K562 (cell line): ENCODE measurements at places on chromosomes 11 and 22. TPM values are rescaled to one million over a fixed set of nuclear protein-coding genes. Genes with fewer than 3 reads are reported as not detected.

DNA sequence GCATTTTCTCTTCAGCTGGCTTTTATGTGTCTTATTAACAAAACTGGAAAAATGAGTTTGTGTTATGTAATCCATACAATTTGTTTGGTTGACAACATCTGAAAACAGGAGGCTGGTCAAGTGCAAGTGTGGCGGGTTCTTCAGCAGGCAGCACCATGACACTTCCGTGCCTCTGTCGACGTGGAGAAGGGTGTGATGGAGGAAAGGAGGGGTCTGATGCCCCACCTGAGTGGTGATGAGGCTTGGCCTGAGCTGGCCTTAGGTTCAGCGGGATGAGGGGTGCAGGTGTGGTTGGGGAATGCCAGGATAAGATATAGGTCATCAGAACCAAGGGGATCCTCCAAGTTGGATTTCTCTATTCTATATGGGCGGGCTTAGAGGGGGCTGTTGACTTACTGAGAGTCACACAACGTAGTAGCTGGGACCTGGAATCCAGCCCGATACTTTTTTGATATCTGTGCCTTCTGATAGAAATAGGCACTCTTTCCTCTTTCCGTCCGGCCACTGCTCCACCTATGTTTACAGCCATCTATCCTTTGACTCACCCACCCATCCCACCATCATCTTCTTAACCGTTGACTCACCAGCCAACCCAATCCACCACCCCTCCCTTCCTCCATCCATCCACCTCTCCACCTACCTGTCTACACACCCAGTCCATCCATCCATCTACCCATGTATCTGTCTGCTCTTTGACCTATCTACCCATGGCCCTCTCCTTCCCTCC is 29.0 kb downstream of the SHANK3 start:
- no peak for DNase-seq

DNA sequence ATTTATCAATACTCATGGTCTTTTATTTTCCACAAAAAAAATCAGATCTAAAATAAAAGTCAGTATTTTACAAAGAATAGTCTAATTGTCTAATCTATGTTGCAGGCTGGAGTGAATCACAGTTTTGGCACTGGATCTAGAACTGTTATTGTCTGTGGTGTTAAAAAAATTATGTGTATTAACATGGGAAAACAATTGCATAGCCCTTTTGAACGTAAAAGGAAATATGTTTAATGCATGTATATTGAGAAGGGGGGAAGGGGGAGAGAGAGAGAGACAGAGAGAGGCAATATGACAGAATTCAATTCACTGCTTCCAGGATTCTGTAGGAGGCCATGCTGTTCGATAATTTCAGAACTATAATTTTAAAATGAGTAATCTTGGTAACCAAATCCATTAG is 324.9 kb upstream of the CCDC90B start:
- no peak for DNase-seq

- DNase-seq, result no peak
These were observed 125.8 kb upstream of the ARHGAP42 start for GRCh38 chr11:100561323-100561722.

DNA sequence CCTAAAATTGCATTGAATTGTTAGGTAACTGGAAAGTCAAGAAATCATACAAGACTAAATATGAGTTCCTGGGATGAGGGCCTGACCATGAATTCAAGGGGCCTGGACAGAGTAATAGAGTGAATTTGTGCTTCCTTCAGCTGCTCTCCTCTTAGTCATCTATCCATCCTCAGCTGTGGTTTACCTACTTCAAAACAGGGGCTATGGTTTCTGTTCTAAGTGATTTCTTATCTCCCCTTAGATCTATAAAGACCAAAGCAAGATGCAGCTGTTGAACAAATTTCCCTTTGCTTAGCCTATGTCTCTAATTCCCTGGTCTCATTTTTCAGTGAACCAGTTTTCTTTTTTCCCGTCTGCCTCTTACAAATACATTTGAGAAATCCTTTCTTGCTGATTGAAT is 428.5 kb downstream of the FAM181B start:
- DNase-seq, result no peak

DNA sequence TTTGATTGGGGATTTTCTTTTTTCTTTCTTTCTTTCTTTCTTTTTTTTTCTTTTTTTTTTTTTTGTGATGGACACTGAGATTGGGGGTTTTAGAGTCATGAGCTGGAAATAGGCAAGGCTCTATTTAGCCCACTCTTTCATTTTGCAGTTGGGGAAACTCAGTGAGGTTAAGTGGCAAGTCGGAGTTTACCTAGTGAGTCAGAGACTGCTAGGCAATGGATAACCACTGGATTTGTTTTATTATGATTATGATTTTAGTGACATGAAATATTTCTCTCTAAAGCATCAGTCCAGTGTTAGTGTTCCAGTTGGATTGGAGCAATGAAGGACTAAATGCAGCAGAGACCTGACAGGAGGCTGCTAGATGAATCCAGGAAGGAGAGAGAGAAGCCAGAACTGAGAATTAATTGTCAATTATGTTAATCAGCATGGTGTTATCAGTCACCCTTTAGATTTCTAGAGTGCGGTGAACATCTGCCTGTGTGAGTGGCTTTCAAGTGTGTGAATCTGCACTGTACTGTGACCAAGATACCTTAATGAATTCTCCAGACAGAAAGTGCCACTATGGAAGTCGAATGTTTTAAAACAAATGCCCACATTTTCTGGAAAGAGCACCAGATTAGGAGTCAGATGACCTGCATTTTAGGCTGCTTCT is 10.9 kb downstream of the BMAL1 start:
- DNase-seq, result no peak

GRCh38 chr22:22123960-22124278 is 120.7 kb upstream of the VPREB1 start:
- DNase-seq, result no peak

- no peak for DNase-seq
These were observed 49.9 kb downstream of the TSPAN18 start for GRCh38 chr11:44776551-44777208.

DNA sequence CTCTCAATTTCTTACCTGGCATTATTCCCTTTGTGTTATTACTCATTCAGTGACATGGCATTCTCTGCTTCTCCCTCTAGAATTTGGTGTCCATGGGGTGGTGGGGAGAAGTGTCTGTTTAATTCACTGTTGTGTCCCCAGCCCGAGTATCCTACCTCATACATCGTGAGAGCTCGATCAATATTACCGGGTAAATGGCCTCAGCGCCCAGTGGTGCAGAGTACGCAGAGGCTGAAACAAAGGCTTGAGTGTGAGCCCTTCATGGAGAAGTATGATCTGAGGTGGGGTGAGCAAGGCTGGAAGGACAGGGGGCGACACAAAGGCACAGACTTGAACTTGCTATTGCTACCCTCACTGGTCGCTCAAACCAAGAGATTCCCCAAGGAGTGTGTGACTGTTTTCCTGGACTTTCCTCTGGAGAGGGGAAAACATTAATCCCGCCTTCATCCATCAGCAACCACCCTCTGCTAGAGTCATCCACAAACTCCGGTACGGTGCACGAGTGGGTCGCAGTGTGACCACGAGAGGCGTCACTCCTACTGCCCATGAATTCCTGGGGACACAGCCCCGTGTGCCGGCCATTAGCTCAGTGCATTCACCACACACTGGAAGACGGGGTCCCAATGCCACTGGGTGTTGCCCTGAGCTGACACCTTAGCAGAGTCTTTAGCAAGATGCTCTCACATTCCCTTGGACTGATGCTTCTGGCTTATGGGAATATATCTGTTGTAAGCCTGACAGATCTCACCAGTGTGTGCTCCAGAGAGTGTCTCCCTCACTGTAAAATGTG is 35.0 kb upstream of the CCND1 start:
- DNase-seq, result no peak

- DNase-seq, result no peak
These were observed 5.1 kb downstream of the TRIM22 start for GRCh38 chr11:5694642-5695041.

GRCh38 chr11:11981364-11981763 is 27.1 kb downstream of the DKK3 start:
- no peak for DNase-seq

GRCh38 chr11:14619603-14620531 is 23.7 kb upstream of the PDE3B start:
- DNase-seq, result no peak

GRCh38 chr11:106173291-106173690 is 95.8 kb downstream of the AASDHPPT start:
- DNase-seq, result no peak

GRCh38 chr11:72773696-72774095 is 20.2 kb downstream of the STARD10 start:
- DNase-seq, result no peak

GRCh38 chr11:93528757-93529645 is 14.2 kb downstream of the SMCO4 start:
- no peak for DNase-seq

- peak; percentile 57 for DNase-seq
These were observed 43.0 kb upstream of the ZBED5 start for GRCh38 chr11:10900681-10901415.

DNA sequence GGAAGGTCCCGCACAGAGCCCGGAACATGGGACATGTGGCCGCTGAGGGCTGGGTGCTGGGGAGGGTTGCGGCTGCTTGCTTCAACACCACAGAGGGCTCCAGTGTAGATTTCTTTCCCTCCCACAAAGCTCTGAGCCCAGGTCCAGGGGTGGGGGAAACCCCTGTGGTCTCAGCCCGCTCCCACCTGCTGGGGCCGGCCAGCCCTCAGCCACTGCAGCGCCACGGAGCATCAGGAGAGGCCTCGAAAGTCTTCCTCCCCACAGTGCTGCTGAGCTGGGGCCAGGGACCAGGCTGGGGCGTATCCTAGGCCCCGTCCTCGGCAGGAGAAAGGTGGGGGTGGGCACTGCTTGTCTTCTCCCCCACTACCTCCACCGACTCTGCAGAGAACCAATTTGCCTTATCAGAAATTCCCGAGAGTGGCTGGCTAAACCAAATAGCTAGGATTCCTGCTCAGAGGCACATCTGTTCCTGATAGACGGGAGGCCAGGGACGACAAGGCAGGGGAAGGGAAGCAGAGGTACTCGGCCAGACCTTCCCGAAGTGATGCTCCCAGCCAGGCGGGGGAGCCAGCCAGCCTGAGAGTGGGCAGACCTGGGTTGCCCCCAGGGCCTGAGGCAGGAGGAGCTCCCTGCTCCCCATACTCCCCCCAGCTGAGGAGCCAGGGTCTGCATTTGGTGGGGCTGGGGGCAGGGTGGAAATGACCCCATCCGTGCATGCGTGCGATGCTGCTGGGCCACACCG is 18.7 kb downstream of the IGF2 start:
- no peak for DNase-seq

GRCh38 chr11:106344394-106344793 is 266.9 kb downstream of the AASDHPPT start:
- DNase-seq, result no peak

DNA sequence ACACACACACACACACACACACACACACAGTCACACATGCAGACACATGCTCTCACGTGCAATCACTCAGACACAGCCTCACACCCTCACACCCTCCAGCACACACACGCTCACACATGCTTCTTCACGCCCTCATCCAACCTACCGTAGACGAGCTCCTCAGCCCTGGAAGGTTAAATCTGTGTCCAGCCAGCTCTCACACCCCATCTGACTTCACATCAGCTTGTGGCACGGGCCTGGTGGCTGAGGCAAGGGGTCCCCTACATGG is 1.3 kb upstream of the SCUBE1 start:
- no peak for DNase-seq

DNA sequence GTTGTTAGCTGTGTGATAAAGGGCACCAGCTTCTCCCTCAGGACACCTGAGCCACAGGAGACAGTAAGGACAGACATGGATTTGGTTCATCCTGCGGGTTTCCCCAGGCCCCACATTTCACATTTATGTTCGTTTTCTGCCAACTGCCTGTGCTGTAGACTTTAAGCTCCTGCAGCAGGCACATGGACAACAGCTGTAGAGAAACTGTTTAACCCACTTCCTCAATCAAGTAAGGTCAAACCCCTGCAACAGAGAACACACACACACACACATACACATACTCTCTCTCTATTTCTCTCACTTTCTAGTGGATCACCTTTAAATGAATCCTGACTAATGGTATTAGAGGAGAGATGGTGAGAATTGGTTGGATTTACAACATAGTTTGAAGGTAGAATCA is 90.7 kb downstream of the C11orf87 start:
- no peak for DNase-seq

GRCh38 chr22:46106279-46107022 is 43.9 kb upstream of the PPARA start:
- no peak for DNase-seq

Gene CDHR5
- not detected in 2 replicates for polyA plus RNA-seq

Gene MS4A7
- polyA plus RNA-seq, result not detected in 2 replicates

Gene MS4A4A
- 5.8 and 10.0 TPM in 2 replicates for polyA plus RNA-seq

Gene CHRDL2
- not detected in 2 replicates for polyA plus RNA-seq

Gene TSPAN18
- 0.17 and 0.59 TPM in 2 replicates for polyA plus RNA-seq

Gene CNTF
- polyA plus RNA-seq, result 1.2 and 2.3 TPM in 2 replicates

Gene SVIP
- polyA plus RNA-seq, result 27.7 and 35.2 TPM in 2 replicates

Gene VSIG10L2
- polyA plus RNA-seq, result not detected in 2 replicates

Gene MMP8
- not detected in 2 replicates for polyA plus RNA-seq

Gene SLC17A6
- polyA plus RNA-seq, result not detected in 2 replicates

Gene MOV10L1
- 0.15 and 0.85 TPM in 2 replicates for polyA plus RNA-seq
